ENCODE measurements at places on chromosomes 13 and 19.

- DNase-seq: no peak
These were observed 523 bp downstream of the ELAVL1 start for GRCh38 chr19:8004723-8005513.

- no peak for DNase-seq
These were observed 151.0 kb upstream of the TMTC4 start for GRCh38 chr13:100825557-100825956.

- no peak for DNase-seq
These were observed 7.8 kb downstream of the SMARCA4 start for GRCh38 chr19:10968527-10969135.

DNA sequence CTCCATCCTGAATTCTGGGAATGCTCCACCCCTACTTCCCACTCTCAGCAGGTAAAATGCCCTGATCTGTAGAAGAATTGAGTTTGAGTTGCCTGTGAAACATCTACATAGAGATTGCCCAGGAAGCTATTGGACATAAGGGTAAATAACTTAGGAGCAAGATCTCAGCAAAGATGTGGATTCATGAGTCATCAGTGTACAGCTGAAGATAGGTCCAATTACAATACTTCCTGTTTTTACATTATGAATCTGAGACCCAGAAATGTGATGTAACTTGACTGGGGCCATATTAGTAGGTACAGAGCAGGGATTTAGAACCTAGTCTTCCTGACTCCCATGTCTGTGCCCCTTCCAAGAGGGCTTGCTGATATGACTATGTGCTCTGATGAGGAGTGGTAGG lies 79.4 kb upstream of the FNDC3A start:
- no peak for DNase-seq

DNA sequence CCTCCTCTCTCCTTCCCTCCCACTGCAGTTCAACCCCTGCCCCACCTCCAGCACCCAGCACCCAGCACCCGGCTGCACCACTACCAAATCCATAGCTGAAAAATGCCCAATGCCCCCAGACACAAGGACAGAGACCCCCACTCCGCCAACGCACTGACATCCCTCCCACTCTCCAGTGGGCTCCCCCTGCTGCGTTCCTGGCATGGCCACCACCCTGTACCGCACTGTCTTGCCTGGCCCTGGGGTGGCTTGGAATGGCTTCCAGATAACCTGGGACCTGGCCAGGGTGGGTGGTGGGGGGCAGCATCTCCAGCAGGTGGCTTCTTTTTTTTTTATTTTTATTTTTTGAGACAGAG lies 5.8 kb upstream of the MKNK2 start:
- DNase-seq: no peak

DNA sequence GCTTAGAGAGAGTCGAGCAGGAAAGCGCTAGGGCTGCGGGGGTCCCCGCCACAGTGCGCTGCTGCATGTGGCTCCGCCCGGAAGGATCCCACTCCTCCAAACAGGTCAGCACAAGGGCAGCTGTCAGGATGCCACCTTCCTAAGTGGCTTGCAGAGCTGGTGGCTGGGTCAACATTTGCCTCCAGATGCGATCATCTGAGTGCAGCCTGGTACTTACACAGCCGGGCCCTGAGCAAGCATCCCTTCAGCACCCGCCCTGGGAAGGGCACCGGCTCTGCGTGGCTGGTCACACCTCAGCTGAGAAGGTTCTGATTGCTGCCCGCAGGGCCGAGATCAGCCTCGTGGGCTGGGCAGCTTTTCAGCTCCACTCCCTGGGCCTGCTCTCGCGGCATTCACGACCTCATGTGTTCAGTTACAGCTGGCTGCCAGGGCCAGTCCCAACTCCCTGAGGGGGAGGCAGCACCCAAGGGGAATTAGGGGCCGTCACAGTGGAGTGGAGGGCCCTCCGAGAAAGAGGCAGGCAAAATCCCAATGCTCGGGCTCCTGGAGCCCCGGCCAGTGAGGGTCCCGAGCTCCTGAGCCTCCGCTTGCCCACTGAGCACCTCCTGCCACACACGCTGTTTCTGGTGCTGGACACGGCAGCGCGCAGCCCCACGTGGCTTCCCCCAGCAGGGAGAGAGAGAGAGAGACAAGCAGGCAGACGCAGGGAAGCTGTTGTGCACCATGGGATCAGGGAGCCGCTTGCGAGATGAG lies 26.8 kb downstream of the AP1M1 start:
- no peak for DNase-seq

GRCh38 chr19:3975637-3976087 lies 4.8 kb upstream of the DAPK3 start:
- DNase-seq: no peak

GRCh38 chr19:29478578-29479565 lies 46.9 kb upstream of the VSTM2B start:
- no peak for DNase-seq

DNA sequence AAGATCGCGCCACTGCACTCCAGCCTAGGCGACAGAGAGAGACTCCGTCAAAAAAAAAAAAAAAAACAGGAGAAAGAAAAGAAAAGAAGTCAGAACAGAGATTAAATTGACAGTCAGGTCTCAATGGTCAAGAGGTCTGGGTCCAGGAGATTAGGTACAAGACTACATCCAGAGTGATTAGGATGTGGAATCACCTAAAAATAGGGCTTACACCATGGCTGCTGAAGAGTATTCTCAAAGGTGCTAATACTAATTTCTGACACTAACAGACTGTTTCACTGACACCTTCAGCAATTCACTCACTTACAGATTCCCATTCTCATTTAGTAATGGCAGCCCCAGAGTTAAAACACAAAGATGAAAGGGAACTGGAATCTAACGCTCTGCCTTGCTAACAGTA lies 91.7 kb downstream of the TBC1D4 start:
- no peak for DNase-seq

DNA sequence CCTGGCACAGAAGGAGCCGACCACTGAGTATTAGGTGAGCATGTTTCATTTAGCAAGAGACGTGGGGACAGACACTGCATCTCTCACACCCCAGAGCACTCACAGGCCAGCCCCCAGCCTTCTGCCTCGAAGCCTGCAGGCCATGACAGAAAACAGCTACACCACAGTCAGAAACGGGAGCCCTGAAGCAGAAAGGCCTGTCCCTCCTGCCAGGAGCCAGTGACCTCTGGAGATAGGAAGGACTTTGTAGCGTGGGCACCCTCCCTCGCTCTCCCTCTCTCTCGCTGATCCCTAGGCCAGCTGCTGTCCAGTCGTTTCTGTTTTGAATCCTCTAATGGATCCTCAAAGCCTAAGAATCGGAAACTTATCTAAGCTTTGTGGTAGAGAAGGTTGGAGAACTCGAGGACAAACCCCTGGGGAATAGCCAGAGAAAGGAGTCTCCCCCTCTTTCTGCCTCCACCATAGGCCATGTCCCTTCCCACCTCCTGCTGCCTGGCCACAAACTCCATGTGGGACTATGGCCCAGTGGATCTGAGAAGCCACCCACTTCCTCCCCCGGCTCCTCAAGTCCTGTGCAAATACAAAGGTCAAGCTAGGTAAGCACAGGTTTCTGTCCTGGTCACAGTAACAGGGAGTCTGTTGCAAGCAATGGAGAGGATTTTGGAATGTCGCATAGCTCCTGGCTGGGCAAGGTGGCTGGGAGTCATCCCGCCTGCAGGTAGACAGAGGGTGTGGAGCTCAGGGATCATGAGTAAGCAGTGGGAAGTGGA lies 95.1 kb downstream of the NUFIP1 start:
- DNase-seq: no peak

DNA sequence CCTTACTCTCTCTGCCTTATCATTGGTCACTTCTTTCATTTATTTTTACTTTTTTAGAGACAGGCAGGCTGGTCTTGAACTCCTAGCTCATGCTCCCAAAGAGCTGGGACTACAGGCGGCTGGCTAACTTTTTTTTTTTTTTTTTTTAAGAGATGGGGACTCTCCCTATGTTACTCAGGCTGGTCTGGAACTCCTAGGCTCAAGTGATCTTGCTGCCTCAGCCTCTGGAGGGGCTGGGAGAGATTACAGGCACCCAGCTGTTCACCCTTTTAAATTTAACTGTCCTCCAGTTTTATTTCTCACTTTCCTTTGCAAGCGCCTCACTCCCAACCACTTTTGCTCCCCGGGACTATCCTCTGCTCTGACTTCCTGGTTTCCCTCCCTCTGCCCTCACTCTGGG lies 5.6 kb upstream of the CLDN10 start:
- DNase-seq: no peak

GRCh38 chr13:33235078-33235477 lies 50.5 kb downstream of the STARD13 start:
- DNase-seq: no peak

GRCh38 chr19:16420336-16420676 lies 51.5 kb downstream of the EPS15L1 start:
- DNase-seq: no peak

DNA sequence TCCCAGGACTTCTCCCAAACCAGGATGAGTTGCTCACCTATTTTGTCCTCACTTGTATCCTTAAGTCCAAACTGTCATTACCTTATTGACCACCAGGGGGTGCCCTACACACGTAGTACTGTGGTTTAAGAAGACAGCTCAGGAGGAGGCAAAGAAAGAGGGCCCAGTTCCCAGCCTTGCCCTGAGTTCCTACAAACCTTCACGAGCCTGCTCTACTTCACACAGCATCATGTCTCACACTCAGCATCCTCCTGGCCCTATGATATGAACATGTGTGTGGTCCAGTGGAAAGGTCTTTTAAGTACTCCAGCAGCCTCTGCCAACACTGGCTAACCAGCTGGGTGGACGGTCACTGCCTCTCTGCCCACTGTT lies 8.1 kb upstream of the ZNF784 start:
- DNase-seq: peak; percentile 93

GRCh38 chr13:104979281-104980030 lies 1556.0 kb downstream of the EFNB2 start:
- DNase-seq: no peak

GRCh38 chr13:57629821-57630235 lies 1.7 kb upstream of the PCDH17 start:
- no peak for DNase-seq

DNA sequence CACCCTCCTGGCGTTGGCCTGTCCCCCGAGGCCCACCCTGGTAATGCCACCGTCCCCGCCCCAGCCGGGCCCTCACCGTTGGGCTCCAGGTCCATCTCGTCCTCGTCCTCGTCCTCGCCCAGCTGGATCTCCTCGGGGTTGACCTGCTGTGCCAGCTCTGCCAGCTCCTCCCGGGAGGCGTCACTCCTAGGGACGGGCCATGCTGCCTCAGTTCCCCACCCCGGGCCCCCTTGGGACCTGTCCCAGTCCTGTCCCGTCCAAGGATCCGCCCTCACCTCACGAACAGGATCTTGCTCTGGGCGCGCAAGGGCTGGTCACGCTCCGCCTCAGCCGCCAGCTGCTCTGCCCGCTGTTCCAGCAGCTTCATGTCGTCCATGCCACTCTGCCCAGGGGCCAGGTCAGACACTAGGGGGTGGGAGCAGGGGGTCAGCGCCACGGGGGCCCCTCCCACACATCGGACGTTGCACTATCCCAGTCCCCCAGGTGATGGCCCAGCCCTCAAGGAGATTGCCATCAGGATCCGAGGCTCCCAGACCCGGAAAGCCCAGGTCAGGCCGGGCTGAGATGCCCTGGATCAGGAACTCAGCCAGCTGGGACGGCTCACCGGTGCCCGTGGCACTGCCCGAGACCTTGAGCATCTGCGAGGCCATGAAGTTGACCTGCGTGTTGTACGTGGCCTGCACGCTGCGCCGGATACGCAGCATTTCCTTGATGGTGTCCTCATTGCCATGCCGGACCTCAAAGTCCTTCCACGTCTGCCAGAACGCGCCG lies 9.5 kb downstream of the XAB2 start:
- no peak for DNase-seq

DNA sequence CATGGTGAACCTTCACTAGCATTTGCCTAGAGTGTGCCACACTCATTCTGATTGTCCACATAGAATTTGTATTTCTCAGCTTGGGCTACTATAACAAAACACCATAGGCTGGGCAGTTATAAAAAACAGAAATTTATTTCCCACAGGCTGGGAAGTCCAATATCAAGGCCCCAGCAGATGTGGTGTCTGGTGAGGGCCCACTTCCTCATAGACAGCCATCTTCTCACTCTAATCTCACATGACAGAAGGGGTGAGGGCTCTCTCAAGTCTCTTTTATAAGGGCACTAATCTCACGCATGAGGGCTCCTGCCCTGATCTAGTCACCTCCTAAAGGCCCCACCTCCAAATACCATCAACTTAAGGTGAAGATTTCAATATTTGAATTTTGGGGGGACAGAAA lies 53.6 kb downstream of the LRRC63 start:
- DNase-seq: no peak

Data from activated CD4-positive, alpha-beta T cell treated with anti-CD3 and anti-CD28 coated beads for 24 hours (primary cell).